ENCODE measurements at places on chromosomes 12 and 14.

GRCh38 chr14:95522116-95522515, 5.7 kb upstream of the SYNE3 start:
- no peak for DNase-seq

DNA sequence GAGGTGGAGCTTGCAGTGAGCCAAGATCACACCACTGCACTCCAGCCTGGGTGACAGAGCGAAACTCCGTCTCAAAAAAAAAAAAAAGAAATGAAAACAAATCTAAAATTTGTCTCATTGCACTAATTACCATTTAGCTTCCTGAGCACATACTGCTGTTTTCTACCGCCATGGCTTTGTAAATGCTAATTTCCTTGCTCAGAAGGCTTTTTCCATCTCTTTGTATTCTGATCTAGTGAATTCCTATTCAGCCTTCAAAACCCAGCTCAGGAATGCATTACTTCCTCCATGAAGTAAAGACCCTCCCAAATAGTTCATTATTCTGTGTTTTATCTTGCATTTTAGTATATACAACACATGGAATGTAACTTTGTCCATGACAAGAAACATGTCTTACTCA, 33.6 kb downstream of the CEP83 start:
- no peak for DNase-seq

GRCh38 chr14:105141026-105141425, 27.6 kb downstream of the JAG2 start:
- DNase-seq = no peak

GRCh38 chr14:100580316-100581227, 6.6 kb downstream of the BEGAIN start:
- DNase-seq = no peak

DNA sequence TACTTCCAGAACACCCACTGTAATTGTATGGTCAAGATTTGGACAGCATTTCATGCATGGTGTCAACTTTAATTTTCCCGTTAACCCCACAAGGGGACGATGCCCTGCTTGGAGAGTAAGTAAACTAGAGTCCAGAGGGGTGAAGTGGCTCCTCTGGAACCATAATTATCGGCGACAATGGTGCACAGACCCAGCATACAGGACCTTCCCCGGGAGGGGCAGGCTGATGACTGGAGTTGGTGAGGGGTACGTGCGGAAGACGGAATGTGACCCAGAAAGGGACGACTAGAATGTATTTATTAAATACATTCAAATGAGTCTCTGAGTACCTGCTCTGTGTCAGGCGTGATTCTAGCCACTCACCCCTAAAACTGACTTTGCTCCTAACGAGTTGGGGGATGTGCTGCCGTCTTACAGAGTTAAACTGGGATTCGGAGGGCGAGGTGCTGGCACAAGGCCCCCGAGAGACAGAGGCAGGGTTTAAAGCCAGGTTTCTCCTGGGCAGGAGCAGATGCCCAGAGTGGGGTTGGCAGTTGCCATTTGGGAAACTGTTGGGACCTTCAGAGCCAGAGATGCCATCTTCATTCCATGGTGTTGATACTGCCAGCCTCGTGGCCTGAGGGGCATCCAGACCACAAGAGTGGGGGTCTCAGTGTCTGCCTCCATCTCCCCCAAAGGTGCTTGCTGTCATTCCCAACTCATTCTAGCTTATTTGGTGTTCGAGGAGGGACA, 10.9 kb downstream of the RTL1 start:
- no peak for DNase-seq

- DNase-seq = peak; percentile 47
Observed at GRCh38 chr12:53751336-53752191, at the start of gene CISTR. TSS of gene CISTR (minus strand) at chr12:53751979.

GRCh38 chr12:117031843-117032592, 67.2 kb downstream of the TESC start:
- DNase-seq = no peak

GRCh38 chr12:104727726-104728465, 230.2 kb downstream of the SLC41A2 start:
- DNase-seq = no peak

GRCh38 chr14:23392613-23393012, 15.5 kb downstream of the MYH6 start:
- no peak for DNase-seq

- no peak for DNase-seq
Observed at GRCh38 chr12:100566887-100567637, 6.4 kb upstream of the GAS2L3 start.

- no peak for DNase-seq
Observed at GRCh38 chr12:49225576-49226166, 36.8 kb upstream of the TUBA1A start.

DNA sequence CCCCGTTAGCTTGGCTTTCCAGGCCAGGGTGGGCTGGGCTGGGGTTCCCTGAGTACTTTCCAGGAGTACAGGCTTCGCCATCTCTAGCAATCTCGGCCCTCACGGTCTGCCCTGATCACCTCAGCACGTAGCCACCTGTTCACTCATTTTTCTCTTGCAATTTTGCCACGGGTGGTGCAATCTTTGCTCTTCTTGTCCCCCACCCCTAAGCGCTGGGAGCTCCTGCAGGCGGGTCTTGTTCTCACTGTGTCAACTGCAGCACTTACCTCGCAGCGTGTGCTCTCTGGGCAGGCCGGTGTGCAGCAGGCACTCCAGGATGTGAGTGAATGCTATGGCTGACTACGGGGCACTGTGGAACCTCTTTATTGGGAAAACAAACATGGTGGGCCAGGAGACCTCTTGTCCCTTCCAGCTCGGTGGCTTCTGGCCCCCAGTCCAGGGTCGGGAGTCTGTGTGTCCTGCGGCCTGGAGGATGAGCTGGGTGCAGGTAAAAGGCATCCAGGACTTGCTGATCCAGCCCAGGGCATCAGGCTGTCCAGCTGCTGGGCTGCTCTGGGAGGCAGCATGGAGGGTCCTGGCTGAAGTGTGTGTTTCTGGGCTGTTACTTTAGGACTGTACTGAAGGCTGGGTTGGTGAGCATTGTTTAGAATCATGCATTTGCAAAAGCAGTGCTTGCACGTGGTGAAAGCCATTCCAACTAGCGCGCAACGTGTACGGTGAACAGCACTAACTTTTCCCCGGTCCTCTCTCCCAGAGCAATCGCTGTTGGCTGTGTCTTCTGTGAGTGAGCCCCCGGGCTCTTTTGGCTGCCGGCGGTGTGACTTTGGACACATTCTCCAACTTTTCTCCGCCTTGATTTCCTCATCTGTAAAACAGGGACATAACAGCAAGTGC, 1.5 kb upstream of the ULK1 start:
- DNase-seq = no peak

GRCh38 chr14:56633544-56633943, 53.9 kb downstream of the TMEM260 start:
- DNase-seq = no peak

DNA sequence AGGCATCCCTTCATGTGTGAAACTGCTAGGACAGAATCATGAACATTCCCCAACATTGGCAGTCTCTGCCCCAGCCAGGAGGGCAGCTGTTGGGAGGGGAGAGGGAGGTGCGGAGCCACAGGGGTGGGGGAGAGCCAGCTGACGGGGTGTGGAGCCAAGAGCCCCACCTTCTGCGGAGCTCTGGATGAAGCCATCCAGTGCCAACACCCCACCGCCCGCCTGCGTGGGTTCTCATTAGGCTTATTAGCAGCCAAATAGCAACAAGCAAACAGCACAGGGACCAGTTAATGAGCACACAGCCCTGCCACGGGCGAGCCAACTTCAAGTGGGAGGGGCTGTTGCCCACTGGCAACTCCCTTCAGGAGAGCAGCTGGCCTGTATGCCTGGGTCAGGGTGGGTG, 12.1 kb downstream of the LTBP2 start:
- no peak for DNase-seq

GRCh38 chr12:88993651-88994050, 358.6 kb downstream of the DUSP6 start:
- peak; percentile 63 for DNase-seq

DNA sequence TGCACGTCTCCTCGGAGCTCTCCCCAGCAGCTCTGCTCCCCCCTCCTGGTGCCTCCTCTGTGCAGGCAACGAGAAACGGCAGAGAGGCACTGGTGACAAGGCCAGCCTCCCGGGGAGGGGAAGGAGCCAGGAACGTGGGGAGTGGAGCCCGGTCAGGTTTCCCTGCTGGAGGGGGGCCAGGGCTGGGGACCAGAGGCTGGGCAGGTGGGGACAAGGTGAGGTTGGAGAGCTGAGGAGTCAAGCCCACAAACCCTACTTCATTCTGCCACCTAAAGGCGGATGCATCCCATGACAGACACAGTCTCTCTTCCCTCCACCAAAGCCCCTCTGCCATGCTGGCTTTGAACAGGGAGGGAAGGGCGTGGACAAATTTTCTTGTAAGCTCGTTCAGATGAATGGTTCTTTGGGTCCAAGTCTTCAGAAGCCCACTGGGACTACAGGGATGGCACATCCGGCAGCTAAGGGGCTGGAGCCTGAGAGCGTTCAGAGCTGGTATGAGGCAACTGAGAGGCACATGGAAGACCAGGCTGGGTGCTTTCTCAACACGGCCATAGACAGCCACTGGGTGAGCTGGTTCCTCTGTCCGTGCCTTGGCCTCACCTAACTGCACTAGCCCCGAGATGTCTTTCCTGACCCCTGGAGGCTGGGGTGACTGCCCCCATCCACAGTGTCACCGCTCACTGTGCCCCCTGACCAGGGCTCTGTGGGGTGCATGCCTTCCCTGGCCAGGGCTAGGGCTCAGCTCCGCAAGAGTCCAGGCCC, 105.9 kb downstream of the RBM19 start:
- no peak for DNase-seq

DNA sequence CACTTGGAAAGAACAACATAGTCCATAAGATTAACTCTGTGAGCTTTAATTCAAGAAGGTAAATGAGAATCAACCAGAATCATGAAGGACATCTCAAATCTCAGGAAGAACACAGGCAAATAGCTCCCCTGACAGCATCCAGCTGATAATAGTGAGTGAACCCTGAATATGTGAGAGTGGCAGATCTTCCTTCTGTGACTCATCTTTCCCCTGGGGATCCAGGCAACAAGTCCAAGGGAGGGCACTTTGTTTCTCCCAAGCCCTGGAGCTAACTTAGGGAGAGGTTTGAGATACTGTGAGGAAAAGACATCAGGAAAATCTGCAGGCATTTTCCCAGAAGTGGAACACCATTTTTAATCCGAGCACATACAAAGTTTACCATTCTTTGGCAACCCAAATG, 763.9 kb upstream of the MGAT4C start:
- no peak for DNase-seq

DNA sequence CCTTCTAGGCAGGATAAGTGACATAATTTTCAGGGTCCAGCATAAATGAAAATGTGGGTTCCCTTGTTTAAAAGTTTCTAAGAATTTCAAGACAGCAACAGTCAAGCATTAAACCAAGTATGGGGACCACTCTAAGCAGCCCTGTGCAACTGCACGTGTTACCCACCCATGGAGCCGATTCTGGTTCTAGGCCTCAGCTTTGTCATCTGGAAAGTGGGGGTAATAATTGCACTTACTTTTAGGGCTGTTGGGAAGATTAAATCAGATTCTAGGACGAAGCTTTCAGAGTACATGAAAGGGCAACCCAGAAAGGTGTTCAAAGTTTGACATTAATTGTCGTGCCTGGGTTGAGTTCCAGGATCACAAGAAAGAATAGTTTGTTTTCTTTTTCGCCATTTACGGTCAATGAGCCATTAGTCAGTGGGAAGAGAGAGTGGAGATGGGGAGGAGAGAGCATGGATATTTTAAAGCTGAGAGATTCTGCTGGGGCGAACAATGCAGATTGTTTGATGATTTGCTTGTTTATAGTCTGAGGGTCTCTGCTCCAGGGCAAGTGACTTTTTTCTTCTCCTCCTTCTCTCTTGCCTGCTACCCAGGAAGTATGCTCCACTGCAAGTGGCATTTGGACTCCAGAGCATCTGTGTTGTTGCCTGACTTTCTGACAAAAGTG, 10.7 kb upstream of the PPFIBP1 start:
- no peak for DNase-seq

- DNase-seq = no peak
Observed at GRCh38 chr12:87157791-87158190, 871.4 kb downstream of the C12orf50 start.

DNA sequence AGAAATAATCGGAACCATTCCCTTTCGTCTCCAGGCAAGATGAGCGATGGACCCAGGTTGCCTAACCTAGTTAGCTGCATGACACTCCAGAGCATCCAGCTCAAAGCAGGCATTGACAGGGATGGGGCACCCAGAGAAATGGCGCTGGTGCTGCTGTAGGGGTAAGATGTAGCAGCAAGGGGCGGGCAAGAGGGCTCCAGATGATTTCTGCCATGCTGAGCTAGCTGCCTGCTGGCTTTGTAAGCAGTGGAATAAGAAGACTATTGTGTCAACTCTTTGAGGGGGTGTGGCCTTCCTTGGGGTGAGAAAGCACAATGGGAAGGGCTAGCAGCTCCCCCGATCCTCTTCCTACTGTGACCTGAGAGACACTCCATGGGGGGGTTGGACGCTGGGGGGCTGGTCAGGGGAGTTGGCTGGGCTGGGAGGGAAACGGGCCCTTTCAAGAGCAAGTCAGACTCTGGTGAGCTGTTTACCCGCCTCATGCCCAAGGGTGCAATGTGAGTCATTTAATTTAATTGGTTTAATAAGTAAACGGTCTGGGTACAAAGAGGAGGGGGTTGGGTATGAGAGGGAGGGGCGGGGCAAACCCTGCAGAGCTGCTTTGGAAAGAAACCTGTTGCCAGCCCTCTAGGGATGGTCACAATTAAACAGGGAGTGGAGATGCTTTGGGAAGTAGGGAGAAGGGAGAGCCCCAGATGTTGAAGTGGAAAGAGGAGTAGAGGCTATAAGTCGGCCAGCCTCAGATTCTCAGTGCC, 50.5 kb downstream of the B4GALNT3 start:
- DNase-seq = peak; percentile 66

- no peak for DNase-seq
Observed at GRCh38 chr14:51157012-51157411, 62.1 kb upstream of the TRIM9 start.

DNA sequence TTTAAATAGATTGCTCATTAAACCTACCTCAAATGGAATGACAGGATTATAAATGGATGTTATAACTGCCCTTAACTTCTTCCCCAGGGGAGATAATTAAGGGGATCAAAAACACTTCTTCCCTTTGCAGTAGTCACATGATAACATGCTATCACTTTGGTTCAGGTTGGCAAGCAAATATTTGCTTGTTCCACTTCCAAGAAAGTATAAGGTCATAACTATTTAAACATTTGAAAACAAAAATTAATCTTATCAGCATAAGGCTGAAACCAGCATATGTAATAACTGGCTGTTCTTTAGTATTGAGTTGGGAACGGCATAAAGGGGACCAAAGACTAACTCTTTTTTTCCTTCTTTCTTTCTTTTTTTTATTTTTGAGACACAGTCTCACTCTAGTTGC, 2.4 kb upstream of the LYZ start:
- DNase-seq = no peak

DNA sequence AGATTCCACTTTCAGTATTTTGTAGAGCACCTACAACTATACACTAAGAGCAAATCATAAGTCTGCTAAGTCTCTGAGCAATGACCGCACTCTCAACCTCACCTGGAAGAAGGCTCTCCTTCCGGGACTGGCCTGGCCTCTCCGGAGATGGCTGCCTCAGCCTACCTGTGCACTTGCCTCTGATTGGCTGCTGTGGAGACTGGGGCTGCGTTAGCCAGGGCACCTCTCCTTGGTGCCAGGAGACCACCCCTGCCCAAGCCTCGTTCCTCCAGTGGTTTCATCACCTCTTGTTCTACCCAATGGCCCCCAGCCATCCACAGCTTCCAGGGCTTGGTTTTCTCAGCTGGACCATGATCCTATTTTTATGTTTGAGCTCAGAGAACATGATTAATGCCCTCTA, 64.7 kb upstream of the JDP2 start:
- DNase-seq = no peak

GRCh38 chr12:6735448-6736191, 11.8 kb downstream of the COPS7A start:
- DNase-seq = peak; percentile 63

Measured in small intestine (tissue), 16 donors.